Posterior vena cava (tissue), 2 donors: ENCODE measurements at places on chromosomes 3 and 15.

GRCh38 chr3:147407498-147408187 lies 1.3 kb upstream of the ZIC4 start:
- DNase-seq = no peak

- DNase-seq = no peak
Observed at GRCh38 chr3:173199568-173199967, 58.5 kb upstream of the SPATA16 start.

GRCh38 chr15:33402600-33402999 lies 91.8 kb downstream of the RYR3 start:
- DNase-seq = no peak

- DNase-seq = peak; percentile 11
Observed at GRCh38 chr15:88701561-88702095, 62.8 kb downstream of the ISG20 start.

DNA sequence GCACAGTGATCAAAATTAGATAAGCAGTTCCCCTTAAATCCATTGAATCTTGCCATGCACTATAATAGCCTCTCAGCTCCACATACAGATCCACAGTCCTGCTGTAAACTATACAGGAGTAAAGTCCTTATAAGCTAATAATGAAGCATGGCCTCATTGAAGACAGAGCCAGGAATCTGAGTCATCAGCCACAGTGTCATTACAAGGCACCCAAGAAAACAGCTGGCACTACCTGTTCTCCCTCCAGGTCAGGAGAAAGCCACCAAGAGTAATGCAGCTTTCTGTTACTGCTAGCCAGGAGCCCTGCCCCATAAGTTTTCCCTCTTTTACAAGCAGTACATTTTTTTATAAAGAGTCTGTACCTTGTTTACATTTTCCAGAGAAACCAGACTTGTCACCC lies 27.3 kb downstream of the WDR49 start:
- DNase-seq = no peak

- DNase-seq = no peak
Observed at GRCh38 chr3:59812237-59813147, 762.7 kb upstream of the CFAP20DC start.

- no peak for DNase-seq
Observed at GRCh38 chr3:41190509-41191284, 8.6 kb upstream of the CTNNB1 start.

DNA sequence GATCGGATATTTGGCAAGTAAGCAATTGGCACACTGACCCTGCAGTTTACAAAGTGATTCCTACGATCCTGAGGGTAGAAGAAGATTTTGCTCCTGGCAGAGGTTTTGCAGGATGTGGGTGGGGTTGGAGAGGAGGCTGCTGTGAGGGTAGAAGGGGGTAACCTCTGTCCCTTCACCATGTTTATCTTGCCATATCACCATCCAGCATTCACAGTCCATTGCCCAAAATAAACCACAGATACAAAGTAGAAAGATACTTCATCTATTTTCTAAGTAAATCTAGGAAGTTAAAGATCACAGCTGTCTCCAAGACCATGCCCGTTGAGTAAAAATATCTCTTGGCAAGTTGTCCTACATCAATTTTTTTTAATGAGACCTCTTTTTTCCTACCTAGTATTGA lies 51.6 kb downstream of the LIPC start:
- no peak for DNase-seq

- DNase-seq = no peak
Observed at GRCh38 chr3:64546856-64547255, 140.9 kb downstream of the ADAMTS9 start.

DNA sequence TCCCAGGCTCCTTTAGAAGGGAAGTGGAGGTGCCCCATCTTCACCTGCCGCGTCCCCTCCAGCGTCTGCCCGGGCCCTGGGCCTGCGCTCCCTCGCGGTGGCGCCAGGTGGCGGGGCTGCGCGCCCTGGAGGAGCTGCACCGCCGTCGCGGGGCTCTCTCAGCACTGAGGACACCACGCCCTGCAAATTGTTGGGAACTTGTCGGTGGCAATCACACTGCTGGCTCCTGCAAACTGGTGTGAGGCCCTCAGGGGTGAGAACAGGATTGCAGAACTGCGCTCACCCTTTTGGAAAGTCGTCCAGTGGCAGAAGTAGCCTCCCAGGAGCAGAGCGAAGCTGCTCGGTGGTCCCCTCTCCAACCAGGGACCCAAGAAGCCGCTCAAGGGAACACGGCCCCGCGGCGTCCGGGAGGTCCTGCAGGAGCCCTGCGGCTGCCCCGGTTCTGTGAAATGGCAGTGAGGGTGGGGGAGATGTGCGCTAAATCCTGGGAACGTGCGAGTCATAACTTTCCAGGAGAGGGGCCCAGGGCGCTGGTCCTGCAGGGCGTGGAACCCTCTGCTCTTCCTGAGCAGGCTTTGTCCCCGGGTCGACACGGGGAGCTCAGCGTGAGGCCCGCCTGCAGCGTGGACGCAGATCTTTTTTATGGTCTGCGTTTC lies 995 bp upstream of the LRRK1 start:
- peak; percentile 94 for DNase-seq

GRCh38 chr15:96495386-96495785 lies 164.9 kb downstream of the NR2F2 start:
- no peak for DNase-seq

GRCh38 chr3:71300951-71301393 lies 282.6 kb downstream of the FOXP1 start:
- DNase-seq = no peak

DNA sequence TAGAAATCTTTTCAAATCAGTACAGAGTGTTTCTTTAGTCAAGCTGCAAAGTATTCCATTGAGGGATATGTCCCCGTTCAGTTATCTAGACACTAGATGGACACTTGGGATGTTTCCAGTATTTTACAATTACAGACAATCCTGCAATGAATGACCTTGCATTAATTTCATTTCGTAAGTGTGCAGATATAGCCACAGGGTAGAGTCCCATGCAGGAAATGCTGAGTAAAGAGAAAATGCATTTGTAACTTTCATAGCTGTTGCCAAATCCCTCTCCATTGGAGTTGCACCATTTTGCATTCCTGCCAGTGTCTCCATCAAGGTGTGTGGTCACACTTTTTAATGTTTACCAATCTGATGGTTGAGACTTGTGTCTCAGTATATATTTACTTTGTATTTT lies 92.5 kb downstream of the LIPC start:
- DNase-seq = no peak

GRCh38 chr3:53045518-53046170 lies at the start of gene SFMBT1:
Gene SFMBT1 (minus strand): TSS chr3:53046073. CDS start chr3:52969128, 76,945 bp downstream.
- DNase-seq = peak; percentile 86

DNA sequence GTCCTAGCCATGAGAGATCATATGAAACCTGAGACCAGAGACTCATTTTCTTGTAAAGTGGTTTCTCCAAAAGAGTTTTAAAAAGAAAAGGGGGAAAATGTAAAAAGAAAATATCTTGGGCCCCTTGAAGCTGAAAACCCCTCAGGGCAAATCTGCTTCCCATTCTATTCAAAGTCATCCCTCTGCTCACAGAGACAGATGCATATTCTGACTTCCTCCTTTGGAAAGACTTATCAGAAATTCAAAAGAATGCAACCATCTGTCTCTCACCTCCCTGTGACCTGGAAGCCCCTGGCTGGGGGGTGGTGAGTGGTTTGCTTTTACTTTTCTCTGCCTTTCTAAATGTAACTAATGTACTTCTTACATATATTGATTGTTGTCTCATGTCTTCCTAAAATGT lies 1154.8 kb downstream of the NSUN3 start:
- no peak for DNase-seq

- DNase-seq = no peak
Observed at GRCh38 chr3:55598224-55598623, 111.1 kb upstream of the WNT5A start.

DNA sequence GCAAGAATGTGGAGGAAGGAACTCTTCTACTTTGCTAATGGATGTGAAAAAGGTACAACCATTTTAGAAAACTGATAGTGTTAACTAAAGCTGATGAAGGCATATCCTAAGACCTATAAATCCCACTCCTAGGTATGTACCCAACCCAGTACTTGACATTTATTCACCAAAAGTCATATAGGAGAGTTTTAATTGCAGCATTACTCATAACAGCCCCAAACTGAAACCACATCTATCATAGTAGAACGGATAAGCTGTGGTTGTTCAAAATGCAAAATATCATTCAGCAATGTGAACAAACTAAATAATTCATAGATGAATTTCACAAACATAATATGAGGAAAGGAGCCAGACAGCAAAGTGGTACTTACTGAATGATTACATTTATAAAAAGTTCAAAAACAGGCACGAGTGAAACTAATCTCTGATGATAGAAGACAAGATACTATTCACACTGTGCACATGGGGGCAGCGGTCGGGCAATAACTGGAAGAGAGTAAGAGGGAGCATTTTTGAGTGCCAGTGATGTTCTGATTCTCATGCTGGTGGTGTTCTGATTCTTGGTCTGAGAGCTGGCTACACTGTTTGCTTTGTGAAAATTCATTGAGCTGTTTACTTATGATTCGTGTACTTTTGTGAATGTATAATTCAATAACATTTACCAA lies 34.3 kb downstream of the GOLIM4 start:
- no peak for DNase-seq

GRCh38 chr3:18635215-18635614 lies 210.1 kb upstream of the SATB1 start:
- DNase-seq = no peak

GRCh38 chr15:80561500-80561899 lies 133.6 kb upstream of the ABHD17C start:
- no peak for DNase-seq

DNA sequence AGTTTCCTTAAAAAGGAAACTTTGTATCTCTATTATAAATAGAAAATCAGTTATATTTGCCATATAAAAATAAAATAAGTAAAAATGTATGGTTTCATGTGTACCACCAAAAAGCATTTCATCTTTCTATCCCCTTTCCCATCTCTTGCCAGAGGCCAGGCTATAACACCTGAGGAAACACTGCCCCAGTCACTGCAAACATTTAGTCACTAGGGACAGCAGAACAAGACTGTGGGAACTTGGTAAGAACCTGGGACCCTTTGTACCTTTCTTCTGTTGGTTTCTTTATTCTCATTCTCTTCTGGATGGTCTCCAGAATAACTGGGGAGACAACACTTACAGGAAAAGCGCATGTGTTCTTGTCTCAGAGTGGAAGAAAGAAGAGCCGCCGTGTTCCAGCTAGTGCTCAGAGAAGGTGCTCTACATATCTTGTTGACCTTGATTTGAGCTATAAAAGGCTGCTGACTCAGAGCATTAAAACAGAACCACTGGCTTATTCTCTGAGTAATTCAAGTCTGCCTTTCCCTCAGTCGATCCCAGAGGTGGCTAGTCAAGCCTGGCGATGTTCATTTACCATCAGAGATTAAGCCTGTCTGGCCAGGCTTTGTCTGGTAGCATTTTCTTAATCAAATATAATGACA lies 361.6 kb downstream of the RBMS3 start:
- no peak for DNase-seq

- no peak for DNase-seq
Observed at GRCh38 chr3:187667526-187667925, 2.7 kb downstream of the SST start.

DNA sequence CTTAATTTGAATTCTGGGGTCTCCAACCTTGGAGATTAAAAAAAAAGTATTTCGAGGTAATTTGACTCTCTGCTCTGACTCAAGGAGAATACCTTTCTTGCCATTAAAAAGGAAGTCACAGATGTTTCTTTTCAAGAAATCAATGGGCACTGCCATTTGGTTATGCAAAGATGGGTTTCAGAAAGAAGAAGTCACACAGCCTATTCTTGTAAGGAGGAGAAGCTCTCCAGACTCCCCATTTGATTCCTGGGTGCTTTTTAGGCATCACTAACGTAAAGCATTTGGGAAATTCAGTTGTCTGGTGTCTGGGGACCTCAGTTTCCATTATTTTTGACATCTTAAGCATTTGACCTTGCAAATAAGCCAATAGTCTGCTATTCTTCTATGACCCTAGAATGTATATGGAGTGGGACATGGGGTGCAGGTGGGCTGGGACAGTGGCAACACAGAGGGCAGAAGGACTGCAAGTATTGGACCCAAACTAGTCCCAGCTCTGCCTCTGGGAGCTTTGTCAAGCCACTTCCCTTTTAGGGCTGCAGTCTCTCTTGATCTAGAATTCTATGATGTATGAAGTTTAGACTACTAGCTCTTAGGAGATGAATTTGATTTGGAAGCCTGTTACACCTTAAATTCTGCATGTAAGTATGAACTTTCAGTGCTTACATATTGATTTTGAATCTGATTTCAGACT lies 27.8 kb downstream of the IL5RA start:
- DNase-seq = no peak

DNA sequence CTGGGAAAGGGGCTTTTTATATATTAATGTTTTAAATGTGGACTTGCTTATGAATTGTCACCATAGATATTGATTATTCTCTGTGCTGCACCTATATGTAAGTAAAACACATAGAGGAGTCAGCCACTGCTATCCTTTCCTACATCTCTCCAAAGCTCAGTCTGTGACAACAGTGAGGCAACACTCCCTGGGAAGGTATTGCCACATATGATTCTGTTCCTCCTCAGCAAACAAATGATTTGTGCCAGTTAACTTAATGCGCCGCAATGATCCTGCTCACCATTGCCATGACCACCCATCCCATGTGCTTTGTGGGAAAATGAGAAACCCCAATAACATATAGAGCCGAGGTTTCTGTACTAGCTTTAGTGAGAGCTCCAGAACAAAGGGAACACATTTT lies 75.1 kb upstream of the FBN1 start:
- no peak for DNase-seq

DNA sequence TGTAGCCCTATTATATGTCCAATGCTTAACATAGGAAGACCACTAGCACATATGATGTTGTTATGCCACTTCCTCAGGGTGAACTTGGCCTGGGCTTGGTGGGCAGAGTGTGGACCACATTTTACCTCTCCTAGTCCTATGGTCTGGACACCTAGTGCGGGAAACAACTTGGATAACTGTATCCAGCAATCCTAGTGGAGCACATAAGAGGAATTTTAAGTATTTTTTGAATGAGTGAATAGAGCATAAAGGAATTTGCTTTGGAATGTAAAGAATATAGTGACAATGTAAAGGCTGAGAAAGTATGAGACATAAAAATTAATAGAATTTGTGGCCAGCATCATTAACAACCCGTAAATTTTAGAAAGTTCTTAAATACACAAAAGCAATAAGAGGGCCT lies 528.9 kb downstream of the IGSF11 start:
- DNase-seq = no peak

- DNase-seq = no peak
Observed at GRCh38 chr3:40997711-40998519, 201.4 kb upstream of the CTNNB1 start.

GRCh38 chr15:91027677-91028076 lies 5.3 kb upstream of the VPS33B start:
- DNase-seq = peak; percentile 4
